Activated naive CD4-positive, alpha-beta T cell treated with anti-CD3 and anti-CD28 coated beads for 36 hours (primary cell): ENCODE measurements at places on chromosomes 1 and 21. TPM values are rescaled to one million over a fixed set of nuclear protein-coding genes. Genes with fewer than 3 reads are reported as not detected.

GRCh38 chr1:42017259-42017658, 98.5 kb upstream of the HIVEP3 start:
- H3K27ac ChIP-seq: no peak overlapping the region
- no peaks in the 10 kb centered on the region for H3K27me3 ChIP-seq
- DNase-seq: peak; percentile 15

DNA sequence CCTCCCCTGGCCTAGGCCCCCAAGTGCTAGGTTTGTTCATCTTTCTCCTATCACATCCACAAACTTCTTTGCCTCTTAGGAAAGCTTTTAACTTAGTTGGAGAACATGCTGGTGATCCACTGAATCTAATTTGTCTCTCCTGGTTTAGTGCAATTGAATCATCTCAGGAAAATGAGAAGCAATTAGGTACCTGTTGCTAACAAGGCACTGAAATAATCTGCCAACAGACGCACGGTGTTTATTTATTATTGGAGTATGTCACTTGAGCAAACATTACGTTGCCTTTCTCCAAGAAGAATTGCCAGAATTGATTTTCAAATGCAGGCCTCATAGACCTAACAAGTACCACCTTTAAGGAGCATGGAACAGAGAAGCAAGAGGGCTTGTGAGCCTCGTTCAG, 309.4 kb downstream of the NFIA start:
- H3K4me1 ChIP-seq: no peaks in the 10 kb centered on the region
- H3K4me3 ChIP-seq: no peak overlapping the region
- no peaks in the 10 kb centered on the region for H3K36me3 ChIP-seq
- H3K27ac ChIP-seq: no peak overlapping the region
- H3K27me3 ChIP-seq: no peaks in the 10 kb centered on the region

- DNase-seq: no peak
- H3K27ac ChIP-seq: no peak overlapping the region
- H3K36me3 ChIP-seq: peaks cover 2% of the 10 kb centered on the region
These were observed 104.5 kb downstream of the CENPF start for GRCh38 chr1:214707306-214708087.

- H3K27me3 ChIP-seq: no peaks in the 10 kb centered on the region
- H3K27ac ChIP-seq: no peak overlapping the region
- H3K36me3 ChIP-seq: peaks cover 1% of the 10 kb centered on the region
- no peak overlapping the region for H3K4me3 ChIP-seq
These were observed 67.5 kb downstream of the DNTTIP2 start for GRCh38 chr1:93811326-93812065.

GRCh38 chr1:202158810-202159533, 1.4 kb downstream of the PTPN7 start:
- peak overlapping the region; percentile 99 for H3K4me3 ChIP-seq
- no peaks in the 10 kb centered on the region for H3K27me3 ChIP-seq
- peaks cover 77% of the 10 kb centered on the region for H3K4me1 ChIP-seq

DNA sequence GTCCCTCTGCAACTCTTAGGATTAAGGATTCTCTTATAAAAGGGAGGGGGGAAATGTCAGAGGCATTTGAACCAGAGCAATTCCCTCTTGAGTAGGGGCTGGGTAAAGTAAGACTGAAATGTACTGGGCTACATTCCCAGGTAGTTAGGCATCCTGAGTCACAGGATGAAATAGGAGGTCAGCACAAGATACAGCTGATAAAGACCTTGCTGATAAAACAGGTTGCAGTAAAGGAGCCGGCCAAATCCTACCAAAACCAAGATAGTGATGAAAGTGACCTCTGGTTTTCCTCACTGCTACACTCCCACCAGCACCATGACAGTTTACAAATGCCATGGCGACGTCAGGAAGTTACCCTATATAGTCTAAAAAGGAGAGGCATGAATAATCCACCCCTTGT, 14.3 kb upstream of the COX20 start:
- no peaks in the 10 kb centered on the region for H3K4me1 ChIP-seq
- no peak for DNase-seq
- H3K27me3 ChIP-seq: no peaks in the 10 kb centered on the region
- no peak overlapping the region for H3K4me3 ChIP-seq

GRCh38 chr1:19088717-19089442, 121.2 kb downstream of the UBR4 start:
- H3K36me3 ChIP-seq: peaks cover 63% of the 10 kb centered on the region
- H3K4me3 ChIP-seq: no peak overlapping the region
- no peaks in the 10 kb centered on the region for H3K27me3 ChIP-seq
- H3K4me1 ChIP-seq: peaks cover 28% of the 10 kb centered on the region
- peak; percentile 23 for DNase-seq

- H3K36me3 ChIP-seq: no peaks in the 10 kb centered on the region
- peaks cover 26% of the 10 kb centered on the region for H3K4me1 ChIP-seq
- H3K4me3 ChIP-seq: no peak overlapping the region
These were observed 26.0 kb downstream of the RGS1 start for GRCh38 chr1:192601567-192601966.

DNA sequence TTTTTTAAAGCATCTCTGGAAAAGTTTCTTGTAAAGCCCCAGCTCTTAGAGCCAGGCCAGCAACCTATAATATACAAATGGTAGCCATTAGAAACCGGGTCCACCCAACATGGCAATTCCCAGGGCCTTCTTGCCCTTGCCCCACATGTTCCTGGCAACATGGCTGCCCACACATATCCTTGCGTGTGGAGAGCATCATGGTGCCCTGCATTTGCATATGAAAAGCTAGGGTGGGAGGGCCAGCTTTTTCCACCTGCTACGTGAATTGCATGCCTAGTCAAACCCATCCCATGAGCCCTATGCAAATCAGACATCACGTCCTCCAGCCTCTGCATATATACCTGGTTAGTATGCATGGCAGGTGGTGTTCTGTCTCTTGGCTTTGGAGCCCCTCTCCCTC, 88.2 kb downstream of the RABGAP1L start:
- no peak for DNase-seq
- H3K4me3 ChIP-seq: no peak overlapping the region
- H3K36me3 ChIP-seq: peaks cover 8% of the 10 kb centered on the region
- no peak overlapping the region for H3K27ac ChIP-seq
- H3K4me1 ChIP-seq: no peaks in the 10 kb centered on the region
- no peaks in the 10 kb centered on the region for H3K27me3 ChIP-seq

GRCh38 chr1:74824497-74825107, 91.7 kb downstream of the TYW3 start:
- no peak overlapping the region for H3K27ac ChIP-seq
- no peak overlapping the region for H3K4me3 ChIP-seq
- no peaks in the 10 kb centered on the region for H3K4me1 ChIP-seq
- H3K27me3 ChIP-seq: no peaks in the 10 kb centered on the region
- DNase-seq: no peak

DNA sequence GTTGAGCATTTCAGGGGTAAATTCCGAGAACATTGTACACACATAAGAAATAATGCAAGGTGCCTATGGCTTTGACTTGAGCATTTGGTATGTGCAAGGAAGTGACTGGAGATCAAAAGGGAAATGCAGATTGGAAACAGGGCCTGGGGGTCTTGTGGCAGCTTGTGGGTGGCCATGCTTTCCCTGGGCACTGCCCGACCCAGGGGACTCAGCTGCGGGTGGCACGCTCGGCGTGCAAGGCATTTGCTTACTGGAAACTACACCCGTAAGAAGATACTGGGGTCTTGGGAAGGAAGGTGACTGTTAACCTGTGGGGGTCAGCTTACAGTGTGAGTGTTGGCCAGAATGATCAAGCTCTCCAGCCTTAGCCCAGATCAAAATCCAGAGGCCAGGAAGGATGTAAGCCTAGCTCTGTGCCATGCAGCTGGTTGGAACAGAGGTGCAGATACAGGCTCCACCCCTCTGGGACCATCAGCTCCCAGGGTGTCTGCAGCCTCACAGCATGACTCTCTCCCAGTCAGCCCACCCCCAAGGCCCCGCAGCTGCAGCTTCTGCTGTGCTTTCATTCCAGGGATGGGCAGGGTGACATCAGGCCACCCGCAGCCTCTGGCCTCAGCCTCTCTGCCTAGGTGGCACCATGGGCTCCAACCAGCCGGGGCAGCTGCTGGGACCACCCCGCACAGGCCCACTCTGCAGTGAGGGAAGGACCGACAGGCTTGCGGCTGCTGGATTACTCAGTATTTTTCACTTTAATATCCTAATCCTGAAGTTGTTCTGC, 55.1 kb downstream of the KIF26B start:
- DNase-seq: no peak
- H3K27me3 ChIP-seq: no peaks in the 10 kb centered on the region
- H3K27ac ChIP-seq: no peak overlapping the region

DNA sequence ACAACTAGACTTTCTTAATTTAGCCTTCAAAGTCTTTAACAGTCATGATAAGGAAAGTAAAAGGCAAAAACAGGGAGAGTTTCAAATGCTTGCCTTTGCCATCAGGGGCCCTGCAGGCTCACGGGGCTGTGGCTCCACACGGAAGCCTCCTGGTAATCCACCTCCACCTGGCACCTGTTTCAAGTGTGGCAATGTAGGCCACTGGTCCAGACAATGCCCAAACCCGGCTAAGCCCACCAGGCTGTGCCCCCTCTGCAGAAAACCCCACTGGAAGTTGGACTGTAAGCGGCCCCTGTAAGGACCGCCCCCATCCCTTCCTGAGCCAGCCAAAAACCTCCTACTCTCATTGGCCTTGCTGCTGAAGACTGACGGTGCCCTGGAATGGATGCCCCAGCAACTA, 32.5 kb downstream of the VN1R5 start:
- no peaks in the 10 kb centered on the region for H3K27me3 ChIP-seq
- DNase-seq: no peak
- no peaks in the 10 kb centered on the region for H3K4me1 ChIP-seq

GRCh38 chr1:54892586-54892985, 5.6 kb upstream of the DHCR24 start:
- H3K27ac ChIP-seq: no peak overlapping the region
- peaks cover 11% of the 10 kb centered on the region for H3K27me3 ChIP-seq
- no peak overlapping the region for H3K4me3 ChIP-seq
- no peaks in the 10 kb centered on the region for H3K36me3 ChIP-seq
- H3K4me1 ChIP-seq: peaks cover 4% of the 10 kb centered on the region

Gene PEA15
- 34.3 TPM for total RNA-seq
